Cardiac fibroblast (primary cell): ENCODE measurements at places on chromosomes 6 and 20.

- no peak for DNase-seq
Measured at GRCh38 chr20:2302384-2303060, 6.7 kb downstream of the TGM3 start.

- DNase-seq: peak; percentile 59
Measured at GRCh38 chr6:137848672-137849071, 18.4 kb upstream of the TNFAIP3 start.

DNA sequence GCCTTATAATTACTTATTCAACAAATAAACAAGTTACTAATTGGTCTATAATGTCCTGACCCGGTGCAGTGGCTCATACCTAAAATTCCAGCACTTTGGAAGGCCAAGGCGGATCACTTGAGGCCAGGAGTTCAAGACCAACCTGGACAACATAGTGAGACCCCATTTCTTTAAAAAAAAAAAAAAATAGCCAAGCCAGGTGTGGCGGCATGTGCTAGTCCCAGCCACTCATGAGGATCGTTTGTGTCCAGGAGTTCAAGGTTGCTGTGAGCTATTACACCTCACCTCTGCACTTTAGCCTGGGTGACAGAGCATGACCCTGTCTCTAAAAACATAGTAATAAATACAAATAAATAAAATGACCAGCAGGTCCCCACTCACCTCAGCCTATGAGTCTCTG is 9.8 kb upstream of the UBE2V1 start:
- no peak for DNase-seq

- DNase-seq: peak; percentile 56
Measured at GRCh38 chr6:85468326-85468725, 18.4 kb downstream of the NT5E start.

DNA sequence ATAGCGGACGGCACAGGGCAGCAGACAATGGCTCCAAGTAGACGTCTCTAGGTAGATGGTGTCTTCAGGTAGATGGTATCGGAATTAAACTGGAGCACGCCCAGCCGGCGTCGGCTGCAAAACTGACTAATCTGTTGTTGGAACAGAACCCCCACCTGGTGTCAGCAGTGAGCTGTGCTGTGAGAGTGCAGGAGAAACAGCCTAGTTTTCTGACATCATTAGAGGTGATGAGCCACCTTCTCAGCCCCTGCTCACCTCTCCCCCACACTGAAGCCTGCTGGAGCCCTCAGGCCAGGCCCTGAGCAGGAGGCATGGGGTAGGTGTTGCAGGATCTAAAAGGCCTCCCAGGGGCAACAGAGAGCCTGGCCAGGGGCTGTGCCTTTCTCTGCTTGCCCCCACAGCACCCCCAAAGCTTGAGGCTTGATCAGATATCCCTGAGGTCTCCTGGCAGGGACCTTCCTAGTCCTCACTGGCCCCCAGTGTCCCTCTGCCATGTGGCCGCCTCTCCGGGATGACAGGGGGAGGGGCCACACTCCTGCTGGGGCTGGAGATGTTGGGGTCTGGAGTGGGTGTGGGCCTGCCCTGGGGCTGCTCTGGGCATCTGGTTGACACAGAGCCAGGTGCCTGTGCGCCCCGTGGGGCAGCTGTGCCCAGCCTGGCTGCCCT is 6.9 kb upstream of the HELZ2 start:
- DNase-seq: peak; percentile 46
